HCT116 (cell line): ENCODE measurements at places on chromosomes 7 and 10.

DNA sequence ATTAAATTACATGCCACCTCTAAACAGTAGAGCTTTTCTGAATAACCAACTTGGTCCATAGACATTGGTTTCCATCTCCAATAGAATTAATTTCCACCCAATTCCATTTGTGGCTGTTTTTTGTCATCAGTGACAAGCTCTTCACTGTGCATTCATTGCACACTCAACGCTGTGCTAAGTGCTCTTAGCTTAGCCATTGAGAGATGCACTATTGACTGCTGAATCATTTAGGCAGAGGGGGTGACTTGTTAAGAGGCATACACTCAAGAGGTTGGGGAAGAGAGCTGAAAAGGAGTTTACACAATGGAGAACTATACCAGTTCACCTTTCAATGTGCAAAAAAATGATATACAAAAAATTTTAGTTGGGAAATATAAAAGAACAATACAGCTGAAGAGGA lies 31.9 kb upstream of the CBLL1 start:
- DNase-seq, result no peak
- no peak overlapping the region for H3K27ac ChIP-seq
- no peaks in the 10 kb centered on the region for H3K27me3 ChIP-seq
- no peaks in the 10 kb centered on the region for H3K36me3 ChIP-seq
- H3K4me1 ChIP-seq, result no peaks in the 10 kb centered on the region
- H3K4me3 ChIP-seq, result no peak overlapping the region

GRCh38 chr10:110426294-110427181 lies 71.2 kb upstream of the DUSP5 start:
- no peaks in the 10 kb centered on the region for H3K27me3 ChIP-seq
- peaks cover 65% of the 10 kb centered on the region for H3K4me1 ChIP-seq
- DNase-seq, result no peak
- H3K4me3 ChIP-seq, result no peak overlapping the region
- H3K36me3 ChIP-seq, result no peaks in the 10 kb centered on the region
- no peak overlapping the region for H3K27ac ChIP-seq

DNA sequence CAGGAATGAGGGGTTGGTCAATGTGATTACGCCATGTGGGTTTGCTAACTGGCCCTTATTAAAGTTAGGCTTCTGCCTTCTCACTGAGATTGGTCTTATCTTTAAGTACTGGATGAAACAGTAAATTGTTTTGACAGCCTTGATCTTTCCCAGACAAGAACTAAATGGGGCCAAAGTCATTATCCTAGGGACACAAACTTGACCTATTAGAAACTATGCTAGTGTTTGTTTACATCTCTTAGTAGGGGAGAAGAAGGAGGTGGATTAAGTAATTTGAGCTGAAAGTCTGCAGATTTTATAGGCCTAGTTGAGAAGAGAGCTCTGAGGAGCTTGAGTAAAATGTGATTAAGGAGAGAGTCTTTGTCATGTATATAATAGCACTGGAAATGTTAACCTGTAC lies 386.9 kb downstream of the HTR7 start:
- H3K36me3 ChIP-seq, result no peaks in the 10 kb centered on the region
- H3K27ac ChIP-seq, result no peak overlapping the region
- no peaks in the 10 kb centered on the region for H3K27me3 ChIP-seq

- no peak overlapping the region for H3K27ac ChIP-seq
- H3K27me3 ChIP-seq, result no peaks in the 10 kb centered on the region
- no peak for DNase-seq
- no peak overlapping the region for H3K4me3 ChIP-seq
- H3K36me3 ChIP-seq, result no peaks in the 10 kb centered on the region
These were observed 64.7 kb downstream of the ZNF277 start for GRCh38 chr7:112271162-112271561.

DNA sequence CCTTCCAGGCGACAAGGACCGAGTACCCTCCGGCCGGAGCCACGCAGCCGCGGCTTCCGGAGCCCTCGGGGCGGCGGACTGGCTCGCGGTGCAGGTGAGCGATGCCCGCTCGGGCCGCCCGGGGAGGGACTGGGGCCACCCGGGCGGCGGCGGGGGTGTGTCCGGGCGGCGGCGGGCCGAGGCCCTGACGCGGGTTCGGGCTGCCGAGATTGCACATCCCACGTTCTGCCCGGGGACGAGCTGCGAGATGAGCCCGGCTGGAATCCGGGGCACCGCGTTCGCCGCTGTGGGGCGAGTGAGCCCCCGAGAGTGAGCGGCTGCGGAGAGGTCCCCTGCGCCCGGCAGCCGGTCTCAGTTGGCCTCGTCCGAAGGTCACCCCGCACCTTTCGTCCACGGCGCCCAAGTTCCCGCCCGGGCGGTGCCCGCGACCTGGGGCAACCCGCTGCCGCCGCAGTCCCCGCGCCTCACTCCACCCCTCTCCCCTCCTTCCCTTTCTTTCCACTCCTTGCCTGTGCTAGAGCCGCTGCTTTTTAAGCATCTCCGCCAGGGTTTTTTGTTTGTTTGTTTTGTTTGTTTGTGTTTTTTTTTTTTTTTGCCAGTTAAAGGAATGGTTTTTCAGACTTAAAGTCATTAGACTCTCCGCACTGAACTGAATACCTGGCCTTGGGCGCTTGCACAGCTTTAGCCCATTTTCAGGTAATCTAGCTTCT lies 515 bp downstream of the RALA start:
- H3K27me3 ChIP-seq, result no peaks in the 10 kb centered on the region
- H3K4me3 ChIP-seq, result peak overlapping the region; percentile 84
- no peaks in the 10 kb centered on the region for H3K36me3 ChIP-seq
- peak overlapping the region; percentile 78 for H3K27ac ChIP-seq
- no peak for DNase-seq
- peaks cover 11% of the 10 kb centered on the region for H3K4me1 ChIP-seq

DNA sequence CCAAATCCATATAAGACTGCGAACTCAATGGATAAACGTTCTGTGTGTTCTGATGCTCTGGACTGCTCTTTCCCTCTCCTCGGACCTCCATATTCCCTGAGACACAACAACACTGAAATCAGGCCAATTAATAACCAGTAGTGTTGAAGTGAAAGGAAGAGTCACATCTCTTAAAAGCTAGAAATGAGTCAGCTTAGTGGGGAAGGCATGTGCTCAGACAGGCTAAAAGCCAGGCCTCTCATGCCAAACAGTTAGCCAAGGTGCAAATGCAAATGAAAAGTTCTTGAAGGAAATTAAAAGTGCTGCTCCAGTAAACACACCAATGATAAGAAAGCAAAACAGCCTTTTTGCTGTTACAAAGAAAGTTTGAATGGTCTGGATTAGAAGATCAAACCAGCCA lies 29.3 kb downstream of the TNS3 start:
- no peak overlapping the region for H3K4me3 ChIP-seq
- H3K27me3 ChIP-seq, result no peaks in the 10 kb centered on the region
- H3K4me1 ChIP-seq, result peaks cover 27% of the 10 kb centered on the region
- DNase-seq, result no peak

DNA sequence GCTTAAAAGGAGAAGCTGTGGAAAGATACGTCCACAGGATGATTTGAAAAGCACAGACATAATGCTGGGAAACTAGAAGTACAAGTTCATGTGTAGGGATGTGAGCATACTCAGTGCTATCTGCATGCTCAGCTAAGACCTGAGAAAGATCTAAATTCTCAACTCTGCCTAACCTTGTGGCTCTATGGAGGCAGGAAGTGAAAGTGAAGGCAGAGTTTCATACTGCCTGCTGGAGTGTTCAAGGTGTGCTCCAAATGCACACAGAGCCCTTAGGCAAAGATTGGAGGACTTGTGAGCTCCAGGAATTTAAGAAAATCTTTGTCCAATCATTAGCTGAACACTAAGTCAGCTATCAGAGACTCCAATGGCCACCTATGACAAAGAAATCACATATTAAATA lies 190.9 kb downstream of the RNLS start:
- H3K4me1 ChIP-seq, result peaks cover 4% of the 10 kb centered on the region; the same call in 1 of the 2 replicates
- H3K27me3 ChIP-seq, result no peaks in the 10 kb centered on the region
- no peak overlapping the region for H3K4me3 ChIP-seq

- 0 out of 2 replicates have a peak, but pooled peaks cover 3% of the 10 kb centered on the region for H3K36me3 ChIP-seq
- H3K4me3 ChIP-seq, result no peak overlapping the region
- H3K27ac ChIP-seq, result no peak overlapping the region
- peaks cover 11% of the 10 kb centered on the region for H3K4me1 ChIP-seq
These were observed 31.4 kb upstream of the TRIM8 start for GRCh38 chr10:102612964-102613275.

DNA sequence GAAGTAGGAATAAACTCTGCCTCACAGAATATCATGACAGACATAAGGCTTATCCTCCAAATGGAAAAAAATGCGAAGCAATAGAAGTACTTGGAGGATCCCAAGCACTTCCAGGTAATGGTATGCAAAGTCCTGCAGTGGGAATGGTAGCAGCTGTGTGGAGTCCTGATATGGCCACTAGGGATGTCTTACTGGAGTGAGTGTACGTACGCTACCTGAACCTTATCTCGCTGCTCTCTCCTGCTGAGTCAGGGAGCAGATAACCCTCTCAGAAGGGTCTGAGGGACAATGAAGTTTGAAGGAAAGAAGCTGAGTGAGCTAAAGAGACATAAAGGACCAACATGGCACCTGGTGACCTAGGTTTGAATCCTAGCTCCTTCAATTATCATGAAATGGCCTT lies 42.2 kb downstream of the CH25H start:
- no peak for DNase-seq
- no peak overlapping the region for H3K4me3 ChIP-seq
- H3K36me3 ChIP-seq, result no peaks in the 10 kb centered on the region
- H3K4me1 ChIP-seq, result no peaks in the 10 kb centered on the region
- H3K27ac ChIP-seq, result no peak overlapping the region

DNA sequence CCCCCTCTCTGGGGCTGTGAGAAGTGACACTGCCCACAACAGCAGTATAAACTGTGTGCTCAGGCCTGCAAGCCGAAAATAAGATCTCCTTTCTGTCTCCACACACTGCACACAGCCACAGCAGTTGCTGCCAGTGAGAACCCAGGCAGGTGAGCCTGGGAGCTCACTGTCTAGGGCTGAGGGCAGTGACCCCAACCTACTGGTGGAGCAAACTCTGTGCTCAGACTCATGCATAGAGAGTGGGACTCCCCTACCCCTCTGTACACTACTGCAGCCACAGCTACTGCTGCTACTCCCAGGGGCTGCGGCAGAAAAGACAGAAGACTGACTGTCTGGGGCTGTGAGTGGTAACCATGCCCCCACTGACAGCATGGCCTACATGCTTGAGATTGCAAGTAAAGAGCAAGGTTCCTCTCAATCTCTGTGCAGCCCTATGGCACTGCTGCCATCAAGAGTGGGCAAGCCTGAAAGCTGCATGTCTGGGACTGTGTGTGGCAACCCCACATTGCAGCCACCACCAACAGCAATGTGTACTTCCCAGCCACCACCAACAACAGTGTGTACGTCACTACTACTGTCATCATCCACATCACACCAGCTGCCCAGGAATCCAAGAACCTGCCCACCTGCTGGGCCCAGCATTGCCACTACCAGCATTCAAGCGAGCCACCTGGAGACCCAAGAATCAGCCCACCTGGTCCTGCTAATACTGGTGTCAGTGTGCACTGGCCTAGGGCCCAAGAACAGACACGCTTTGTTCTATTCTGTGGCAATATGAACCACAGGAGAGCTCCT lies 226.1 kb downstream of the XPNPEP1 start:
- H3K36me3 ChIP-seq, result no peaks in the 10 kb centered on the region
- H3K4me3 ChIP-seq, result no peak overlapping the region
- no peaks in the 10 kb centered on the region for H3K27me3 ChIP-seq
- no peaks in the 10 kb centered on the region for H3K4me1 ChIP-seq
- DNase-seq, result no peak
- H3K27ac ChIP-seq, result no peak overlapping the region

DNA sequence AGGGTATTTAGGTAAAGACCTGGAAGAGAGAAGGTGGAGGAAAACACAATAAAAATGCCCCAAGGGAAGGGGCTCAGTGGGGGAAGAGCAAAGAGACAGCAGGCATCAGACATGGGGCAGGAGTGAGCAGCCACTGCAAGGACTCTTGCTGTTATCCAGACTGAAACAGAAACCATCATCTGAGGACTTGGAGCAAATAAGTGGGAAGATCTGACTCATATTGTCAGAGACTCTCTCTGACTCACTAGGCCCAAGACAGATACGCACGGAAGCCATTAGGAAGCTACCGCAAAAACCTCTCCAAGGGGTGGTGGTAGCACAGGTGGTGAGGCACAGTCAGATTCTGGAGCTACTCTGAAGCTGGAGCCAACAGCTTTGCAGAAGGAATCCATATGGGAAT lies 110.7 kb downstream of the RNF32 start:
- H3K36me3 ChIP-seq, result no peaks in the 10 kb centered on the region
- H3K27ac ChIP-seq, result no peak overlapping the region
- H3K4me1 ChIP-seq, result no peaks in the 10 kb centered on the region
- no peaks in the 10 kb centered on the region for H3K27me3 ChIP-seq

GRCh38 chr10:92734301-92734700 lies 44.5 kb downstream of the HHEX start:
- no peaks in the 10 kb centered on the region for H3K27me3 ChIP-seq
- H3K4me1 ChIP-seq, result no peaks in the 10 kb centered on the region
- no peaks in the 10 kb centered on the region for H3K36me3 ChIP-seq

DNA sequence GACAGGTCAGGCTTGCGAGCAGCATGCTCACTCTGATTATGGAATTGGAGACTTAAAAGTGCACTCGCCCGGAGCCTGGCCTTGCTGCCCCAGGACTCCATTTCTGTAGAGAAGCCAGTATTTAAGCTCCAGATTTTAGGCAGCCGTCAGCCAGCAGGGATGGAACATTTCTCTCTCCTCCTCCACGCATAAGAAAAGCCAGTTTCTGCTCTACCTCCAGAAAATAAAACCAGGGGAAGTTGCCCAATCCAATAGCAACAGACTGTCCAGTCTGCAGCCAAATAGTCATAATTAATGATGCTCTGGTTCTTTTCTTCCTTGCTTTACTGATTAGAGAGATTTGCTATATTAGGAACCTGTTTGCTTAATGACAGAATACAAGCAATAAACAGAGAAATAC lies 203.2 kb downstream of the GFRA1 start:
- no peaks in the 10 kb centered on the region for H3K4me1 ChIP-seq
- H3K4me3 ChIP-seq, result no peak overlapping the region
- no peaks in the 10 kb centered on the region for H3K36me3 ChIP-seq
- no peak overlapping the region for H3K27ac ChIP-seq
- peaks cover 70% of the 10 kb centered on the region for H3K27me3 ChIP-seq

DNA sequence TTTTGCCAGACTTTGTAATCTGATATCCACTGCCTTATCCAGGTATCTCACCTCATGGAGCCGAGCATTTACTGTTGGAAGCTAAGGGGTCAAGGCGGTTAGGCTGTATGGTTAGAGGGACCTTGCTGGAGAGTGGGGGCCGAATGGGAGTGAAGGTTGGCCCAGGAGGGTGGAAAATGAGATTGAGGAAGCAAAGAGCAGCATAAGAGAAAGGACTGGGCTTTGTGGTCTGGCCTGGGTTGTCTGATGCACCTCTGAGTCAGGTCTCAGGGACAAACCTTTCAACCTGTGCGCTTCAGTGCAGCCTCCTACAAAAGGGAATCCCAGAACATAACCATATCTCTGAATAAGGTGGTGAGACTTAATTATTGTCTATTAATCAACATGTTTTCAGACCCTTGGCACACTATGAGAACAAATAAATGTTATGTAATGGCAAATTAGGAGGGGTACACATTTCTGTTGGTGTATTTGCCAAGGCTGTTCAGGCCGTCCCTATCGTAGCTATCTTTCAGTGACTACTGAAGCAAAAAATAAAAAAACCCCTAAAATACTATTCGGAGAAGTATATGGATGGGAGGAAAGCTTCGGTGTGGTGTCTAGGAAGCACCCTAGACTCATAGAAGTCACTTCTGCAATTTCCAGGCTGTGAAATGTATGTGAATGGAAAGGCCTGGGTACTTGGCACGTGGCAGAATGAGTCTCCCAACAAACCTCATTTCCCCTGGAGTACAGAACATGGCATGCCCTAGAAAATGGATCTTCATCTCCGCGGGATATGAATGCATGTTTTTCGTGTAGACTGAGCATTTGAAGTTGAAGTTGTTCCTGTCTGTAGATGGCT lies 4.3 kb downstream of the CAMK1D start:
- no peak overlapping the region for H3K4me3 ChIP-seq
- H3K36me3 ChIP-seq, result no peaks in the 10 kb centered on the region
- H3K27ac ChIP-seq, result no peak overlapping the region
- peaks cover 5% of the 10 kb centered on the region; the same call in 1 of the 2 replicates for H3K4me1 ChIP-seq
- no peak for DNase-seq
